NCI-H146 (cell line): ENCODE measurements at places on chromosomes 2 and 18.

- DNase-seq = no peak
Measured at GRCh38 chr2:134780972-134781371, 57.4 kb upstream of the ACMSD start.

GRCh38 chr18:42025974-42026625 is 71.1 kb downstream of the PIK3C3 start:
- no peak for DNase-seq

DNA sequence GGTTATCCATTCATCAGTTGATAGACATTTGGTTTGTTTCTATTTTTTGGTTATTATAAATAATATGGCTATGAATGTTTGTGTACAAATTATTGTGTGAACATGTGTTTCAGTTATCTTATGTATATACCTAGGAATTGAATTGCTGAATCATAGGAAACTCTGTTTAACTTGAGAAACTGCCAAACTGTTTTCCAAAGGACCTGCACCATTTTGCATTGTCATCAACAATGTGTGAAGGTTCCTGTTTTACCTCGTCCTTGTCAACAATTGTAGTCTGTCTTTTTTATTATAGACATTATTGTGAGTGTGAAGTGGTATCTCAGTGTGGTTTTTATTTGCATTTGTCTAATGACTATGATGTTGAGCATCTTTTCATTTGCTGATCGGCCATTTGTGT is 17.1 kb downstream of the PDK1 start:
- DNase-seq = no peak

DNA sequence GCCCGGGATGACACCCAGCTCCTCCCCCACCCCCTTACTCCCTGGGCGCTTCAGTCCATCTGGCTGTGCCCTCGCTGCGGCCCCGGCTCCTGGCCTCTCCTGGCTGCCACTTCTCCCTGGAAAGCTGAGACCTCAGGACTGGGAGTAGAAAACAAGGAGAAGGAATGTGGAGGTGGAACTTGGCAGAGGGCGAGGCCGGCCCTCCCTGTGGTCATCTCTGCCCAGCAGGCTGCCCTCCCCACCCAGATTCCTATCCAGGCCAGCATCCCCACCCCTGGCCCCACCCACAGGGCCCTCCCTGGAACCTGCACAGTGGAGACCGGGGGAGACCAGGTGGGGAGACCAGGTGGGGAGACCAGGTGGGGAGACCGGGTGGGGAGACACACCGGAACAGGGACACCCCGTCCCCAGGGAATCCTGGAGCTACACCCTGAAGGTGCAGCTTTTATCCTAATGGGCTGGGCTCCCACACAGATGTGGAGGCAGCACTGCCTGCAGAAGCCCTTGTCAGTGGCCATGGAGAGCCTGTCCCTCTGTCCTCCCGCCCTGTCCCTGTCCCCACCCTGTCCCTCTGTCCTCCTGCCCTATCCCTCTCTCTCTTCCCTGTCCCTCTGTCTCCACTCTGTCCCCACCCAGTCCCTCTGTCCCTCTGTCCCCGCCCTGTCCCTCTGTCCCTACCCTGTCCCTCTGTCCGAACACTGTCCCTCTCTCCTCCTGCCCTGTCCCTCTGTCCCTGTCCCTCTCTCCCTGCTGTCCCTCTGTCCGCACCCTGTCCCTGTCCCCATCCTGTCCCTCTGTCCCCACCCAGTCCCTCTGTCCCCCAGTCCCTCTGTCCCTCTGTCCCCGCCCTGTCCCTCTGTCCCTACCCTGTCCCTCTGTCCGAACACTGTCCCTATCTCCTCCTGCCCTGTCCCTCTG is 157.1 kb downstream of the PXDN start:
- no peak for DNase-seq

- no peak for DNase-seq
Measured at GRCh38 chr2:219961947-219962498, 334.6 kb downstream of the SLC4A3 start.
